ENCODE measurements at places on chromosomes 12 and 14.

- no peak for DNase-seq
Observed at GRCh38 chr12:64123448-64123847, 98.6 kb downstream of the KICS2 start.

GRCh38 chr12:85424581-85425348 lies 144.7 kb downstream of the ALX1 start:
- DNase-seq: peak; percentile 32

DNA sequence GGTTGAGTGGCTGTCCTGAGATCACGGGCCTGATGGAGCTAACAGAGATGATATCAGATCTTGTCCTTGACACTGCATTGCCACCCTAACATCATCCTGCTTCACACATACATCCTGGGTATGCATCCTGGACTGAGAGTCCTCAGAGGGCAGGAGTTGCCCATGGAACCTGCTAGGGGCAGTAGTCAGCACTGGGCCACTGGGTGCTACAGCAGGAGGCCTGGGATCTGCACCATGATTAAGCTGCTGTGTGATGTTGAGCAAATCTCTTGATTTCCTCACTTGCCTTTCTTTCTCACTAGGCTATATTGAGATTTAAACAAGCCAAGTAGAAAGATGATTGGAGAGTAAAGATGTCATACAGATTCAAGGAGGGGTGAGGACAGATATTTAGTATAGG lies 22.1 kb upstream of the EIF4B start:
- DNase-seq: no peak

GRCh38 chr12:76713130-76713529 lies 50.8 kb upstream of the ZDHHC17 start:
- DNase-seq: no peak

DNA sequence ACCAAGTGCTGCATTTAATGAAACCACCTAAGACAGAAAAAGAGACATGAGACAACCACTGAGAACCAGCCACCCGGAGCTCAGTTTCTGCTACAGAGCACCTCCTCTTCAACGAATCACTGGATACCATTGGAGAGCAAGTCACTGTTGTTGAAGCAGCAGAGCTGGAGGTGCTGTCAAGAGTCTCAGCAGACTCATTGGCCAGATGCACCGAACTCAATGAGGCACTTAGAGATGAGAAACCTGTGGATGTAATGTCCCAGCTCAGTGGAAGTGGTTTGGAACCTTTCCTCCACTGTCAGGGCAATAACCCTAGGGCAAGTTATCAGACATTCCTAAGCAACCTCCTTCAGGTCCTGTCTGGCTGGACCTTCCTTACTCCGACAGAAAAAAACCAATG lies 13.1 kb downstream of the NPC2 start:
- no peak for DNase-seq

GRCh38 chr12:57241402-57242310 lies 9.3 kb downstream of the STAC3 start:
- no peak for DNase-seq

DNA sequence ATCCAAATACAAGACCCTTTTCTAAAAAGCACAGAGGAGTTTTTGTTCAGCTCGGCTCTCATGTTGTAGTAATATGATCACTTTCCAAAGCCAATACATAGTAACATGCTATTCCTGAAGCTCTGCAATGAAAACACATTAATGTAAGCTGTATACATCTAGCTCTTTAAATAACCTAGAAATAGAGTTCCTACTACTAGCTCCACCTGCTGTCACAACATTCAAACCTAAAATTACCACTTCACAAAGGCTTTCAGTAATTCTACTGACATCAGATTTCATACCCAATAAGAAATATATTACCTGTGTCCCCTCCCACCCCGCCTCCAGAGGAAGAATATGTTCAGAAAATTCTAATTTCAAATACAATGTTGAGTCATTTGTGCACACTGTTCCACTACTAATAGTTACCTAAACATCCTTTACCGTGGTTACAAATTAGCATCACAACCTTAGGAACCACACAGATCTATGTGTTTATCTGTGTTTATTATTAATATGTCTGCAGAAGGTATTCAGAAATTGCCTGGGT lies 17.8 kb downstream of the EFCAB11 start:
- no peak for DNase-seq

- DNase-seq: no peak
Observed at GRCh38 chr12:109369831-109370230, 22.1 kb downstream of the MYO1H start.

GRCh38 chr12:84035766-84036165 lies 876.8 kb downstream of the SLC6A15 start:
- DNase-seq: no peak

DNA sequence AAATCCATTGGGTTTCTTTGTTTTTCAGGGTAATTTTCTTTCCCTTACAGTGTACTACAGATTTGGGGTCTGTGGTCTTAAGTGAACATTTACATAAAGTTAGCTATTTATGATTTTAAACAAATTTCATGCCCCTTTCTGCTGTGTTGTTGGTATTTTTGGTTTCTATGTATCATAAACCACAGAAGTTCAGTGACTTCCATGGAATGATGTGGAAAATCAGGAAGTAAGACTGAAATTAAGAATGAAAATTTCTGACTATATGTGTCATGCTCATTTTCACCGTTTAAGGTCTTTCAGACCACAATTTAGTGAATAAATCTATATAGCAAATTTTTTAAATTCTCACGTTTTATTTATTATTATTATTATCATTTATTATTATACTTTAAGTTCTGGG lies 31.7 kb downstream of the ETV6 start:
- DNase-seq: no peak

GRCh38 chr12:46963191-46963590 lies 116.2 kb upstream of the PCED1B start:
- no peak for DNase-seq

DNA sequence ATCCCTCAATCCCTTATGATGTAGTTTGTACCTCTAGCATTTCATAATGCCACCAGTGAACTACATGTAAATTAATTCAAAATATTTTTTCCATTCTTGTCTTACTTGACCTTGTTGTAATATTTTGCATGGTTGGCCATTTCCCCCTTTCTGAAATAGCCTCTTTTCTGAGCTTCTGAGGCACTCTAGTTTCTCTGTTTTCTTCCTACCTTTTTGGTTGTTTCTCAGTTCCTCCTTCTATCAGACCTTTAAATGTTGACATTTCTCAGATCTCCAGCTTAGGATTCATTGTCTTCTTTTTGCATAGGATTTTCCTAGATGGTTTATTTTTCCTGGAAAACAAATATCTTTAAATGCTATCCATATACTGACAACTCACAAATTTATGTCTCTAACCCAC lies 9.8 kb upstream of the RMST start:
- DNase-seq: no peak

DNA sequence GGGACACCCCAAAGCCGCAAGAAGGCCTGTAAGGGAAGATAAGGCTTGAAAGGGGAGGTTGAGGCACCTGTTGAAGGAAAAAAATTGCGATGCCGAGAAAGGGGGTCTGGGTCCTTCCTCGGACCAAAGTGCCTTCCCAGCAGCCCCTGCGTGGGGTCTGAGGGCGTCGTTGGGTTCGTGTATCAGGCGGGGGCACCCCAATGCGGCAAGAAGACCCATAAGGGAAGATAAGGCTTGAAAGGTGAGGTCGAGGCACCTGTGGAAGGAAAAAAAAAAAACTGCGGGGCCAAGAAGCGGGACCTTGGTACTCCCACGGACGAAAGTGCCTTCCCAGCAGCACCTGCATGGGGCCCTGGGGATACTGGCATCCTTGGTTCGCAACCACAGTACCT lies 277.5 kb downstream of the ALG10 start:
- no peak for DNase-seq

DNA sequence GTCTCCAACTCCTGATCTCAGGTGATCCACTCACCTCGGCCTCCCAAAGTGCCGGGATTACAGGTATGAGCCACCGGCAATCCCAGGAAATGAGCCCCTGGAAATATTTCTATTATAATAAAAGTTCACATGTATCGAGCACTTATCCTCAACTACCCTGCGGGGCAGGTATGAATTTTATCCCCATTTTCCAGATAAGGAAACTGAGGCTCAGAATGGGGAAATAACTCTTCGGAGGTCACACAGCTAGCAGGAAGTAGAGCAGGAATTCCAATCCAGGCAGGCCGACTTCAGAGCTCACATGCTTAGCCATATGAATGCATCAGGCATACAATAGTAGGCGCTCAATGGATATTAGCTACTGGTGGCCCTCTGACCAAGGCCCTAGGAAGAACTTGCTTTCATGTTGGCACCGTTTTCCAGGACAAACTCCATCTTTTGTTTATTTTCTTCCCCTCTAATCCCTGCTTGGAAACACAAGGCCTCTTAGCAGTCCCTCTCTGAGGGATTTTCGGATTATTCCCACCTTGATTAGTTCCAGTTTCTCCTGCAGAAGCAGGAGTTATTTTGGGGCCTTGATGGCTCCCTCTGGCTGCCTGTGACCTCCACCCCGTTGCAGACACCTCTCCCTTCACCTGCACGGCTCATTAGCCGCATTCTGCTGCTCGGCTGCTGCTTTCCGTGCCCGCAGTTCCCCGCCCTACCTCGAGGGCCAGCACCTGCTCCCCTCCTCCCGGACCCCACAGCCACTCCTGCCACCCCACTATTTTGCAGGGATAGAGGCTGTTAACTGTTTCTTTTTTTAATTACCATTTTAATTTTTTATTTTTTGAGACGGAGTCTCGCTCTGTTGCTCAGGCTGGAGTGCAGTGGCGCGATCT lies 18.7 kb upstream of the POP5 start:
- no peak for DNase-seq

- no peak for DNase-seq
Observed at GRCh38 chr12:131510431-131510830, 200.5 kb upstream of the SFSWAP start.

- no peak for DNase-seq
Observed at GRCh38 chr12:63862187-63862968, 17.9 kb downstream of the SRGAP1 start.

- no peak for DNase-seq
Observed at GRCh38 chr14:69001375-69001774, 22.3 kb upstream of the ACTN1 start.

- DNase-seq: no peak
Observed at GRCh38 chr14:71437870-71438269, 494.4 kb upstream of the RGS6 start.

DNA sequence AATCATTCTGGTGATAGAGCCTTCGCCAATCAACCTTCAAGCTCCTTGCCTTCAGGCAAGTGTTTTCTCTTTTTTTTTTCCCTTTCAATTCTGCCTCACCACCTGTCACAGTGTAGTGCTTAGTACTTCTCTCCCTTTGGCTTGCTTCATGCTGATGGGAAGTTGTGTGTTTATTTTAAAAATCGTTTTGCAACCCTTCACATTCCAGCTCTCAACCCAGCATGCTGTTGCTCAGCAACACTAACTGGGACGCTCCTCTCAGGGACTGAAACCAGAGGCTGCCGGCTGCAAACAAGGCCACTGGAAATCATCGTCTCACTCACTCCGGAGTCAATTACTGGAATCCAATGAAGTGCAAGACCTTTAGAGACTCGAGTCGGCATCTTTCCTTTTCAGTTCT lies 342.7 kb downstream of the PRKD1 start:
- DNase-seq: no peak

DNA sequence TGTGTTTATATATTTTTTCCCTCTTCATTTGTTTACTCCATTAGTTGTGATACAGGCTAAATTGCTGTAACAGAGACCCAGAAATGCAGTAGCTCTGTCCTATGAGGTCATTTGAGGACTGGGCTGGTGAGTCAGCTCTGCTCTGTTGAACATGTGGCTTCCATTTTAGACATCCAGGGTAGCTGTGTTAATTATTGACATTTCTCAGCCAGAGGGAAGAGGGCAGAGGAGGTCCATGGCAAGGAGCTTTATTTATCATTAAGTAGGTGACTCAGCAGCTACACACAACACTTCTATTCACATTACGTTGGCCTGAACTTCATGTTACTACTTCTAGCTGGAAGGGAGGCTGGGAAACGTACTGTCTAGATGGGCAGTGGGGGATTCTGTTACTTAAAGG lies 85.4 kb downstream of the PTCSC3 start:
- no peak for DNase-seq

DNA sequence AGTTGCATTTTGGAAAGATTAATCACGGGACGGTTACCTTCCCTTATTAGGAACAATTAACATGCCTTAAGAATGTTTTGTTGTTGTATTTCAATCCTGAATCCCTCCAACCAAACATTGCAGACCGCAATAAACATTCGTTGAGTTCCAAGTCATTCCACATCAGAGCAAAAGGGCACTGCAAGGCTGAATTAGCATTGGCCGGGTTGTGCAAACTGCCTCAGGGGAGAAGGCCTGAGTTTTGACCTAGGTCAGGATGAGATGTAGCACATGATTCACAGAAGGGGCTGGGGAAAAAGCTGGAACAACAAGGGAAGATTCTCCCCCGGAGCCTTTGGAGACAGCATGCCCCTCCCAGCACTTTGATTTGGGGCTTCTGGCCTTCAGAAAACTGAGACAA lies 82.1 kb upstream of the BDKRB2 start:
- DNase-seq: no peak

DNA sequence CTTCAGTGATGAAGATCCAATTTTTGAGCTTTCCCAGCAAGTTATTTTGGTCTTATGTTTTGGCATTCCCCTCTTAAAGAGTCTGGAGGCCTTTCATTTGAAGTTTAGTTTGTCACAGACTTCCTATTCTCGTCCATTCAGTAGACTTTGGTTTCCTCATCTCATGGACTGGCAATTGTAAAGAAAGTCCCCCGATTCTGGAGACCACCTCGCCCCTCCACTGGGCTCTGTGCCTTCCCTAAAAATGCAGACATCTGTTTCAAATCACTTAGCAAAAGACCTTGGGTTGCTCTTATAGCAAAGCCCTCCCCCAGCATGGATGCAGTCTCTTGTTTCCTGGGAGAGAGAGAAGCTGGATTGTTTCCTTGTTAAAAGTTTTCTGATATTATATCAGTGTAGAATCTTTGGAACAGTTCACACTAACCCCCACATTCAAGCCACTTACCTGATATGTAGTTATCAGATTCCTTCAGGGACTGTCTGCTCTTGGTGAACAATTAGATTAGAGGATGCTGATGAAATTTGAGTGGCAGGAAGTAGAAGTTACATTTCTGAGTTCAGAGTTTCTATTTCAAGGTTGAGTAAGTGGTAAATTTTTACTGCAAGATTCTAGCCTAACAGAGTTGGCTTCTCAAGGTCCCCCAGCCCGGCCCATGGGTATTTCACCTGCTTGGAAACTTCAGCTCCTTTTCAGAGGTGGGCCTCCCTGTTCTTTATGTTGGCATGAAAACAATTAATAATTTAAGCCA lies 56.3 kb downstream of the PLXNC1 start:
- DNase-seq: no peak

DNA sequence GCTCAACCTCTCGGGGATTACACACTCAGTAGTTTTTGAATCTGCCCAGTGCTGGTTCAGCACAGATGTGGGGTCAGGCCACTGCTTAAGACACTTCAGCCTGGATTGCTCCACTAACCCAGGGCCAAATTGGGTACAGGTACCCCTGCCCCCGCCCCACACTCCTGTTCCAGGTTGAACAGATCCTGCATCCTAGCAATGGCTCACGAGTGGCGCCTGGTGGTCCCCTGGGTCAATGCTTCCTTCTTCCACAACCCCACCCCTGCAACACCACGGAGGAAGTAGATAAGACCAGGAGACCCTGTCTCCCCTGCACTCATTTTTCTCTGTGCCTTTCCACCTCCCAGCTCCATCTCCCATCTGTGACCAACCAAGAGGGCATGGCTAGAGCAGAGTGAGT lies 108.4 kb downstream of the ESRRB start:
- DNase-seq: no peak

GRCh38 chr12:101110866-101111265 lies 99.2 kb downstream of the SLC5A8 start:
- no peak for DNase-seq

Data from endothelial cell (in vitro differentiated cells).